Stimulated activated CD4-positive, alpha-beta T cell treated with anti-CD3 and anti-CD28 coated beads, Interleukin-4, amount 100 ng/mL, for 48 hours (primary cell): ENCODE measurements at places on chromosomes 2 and 18.

DNA sequence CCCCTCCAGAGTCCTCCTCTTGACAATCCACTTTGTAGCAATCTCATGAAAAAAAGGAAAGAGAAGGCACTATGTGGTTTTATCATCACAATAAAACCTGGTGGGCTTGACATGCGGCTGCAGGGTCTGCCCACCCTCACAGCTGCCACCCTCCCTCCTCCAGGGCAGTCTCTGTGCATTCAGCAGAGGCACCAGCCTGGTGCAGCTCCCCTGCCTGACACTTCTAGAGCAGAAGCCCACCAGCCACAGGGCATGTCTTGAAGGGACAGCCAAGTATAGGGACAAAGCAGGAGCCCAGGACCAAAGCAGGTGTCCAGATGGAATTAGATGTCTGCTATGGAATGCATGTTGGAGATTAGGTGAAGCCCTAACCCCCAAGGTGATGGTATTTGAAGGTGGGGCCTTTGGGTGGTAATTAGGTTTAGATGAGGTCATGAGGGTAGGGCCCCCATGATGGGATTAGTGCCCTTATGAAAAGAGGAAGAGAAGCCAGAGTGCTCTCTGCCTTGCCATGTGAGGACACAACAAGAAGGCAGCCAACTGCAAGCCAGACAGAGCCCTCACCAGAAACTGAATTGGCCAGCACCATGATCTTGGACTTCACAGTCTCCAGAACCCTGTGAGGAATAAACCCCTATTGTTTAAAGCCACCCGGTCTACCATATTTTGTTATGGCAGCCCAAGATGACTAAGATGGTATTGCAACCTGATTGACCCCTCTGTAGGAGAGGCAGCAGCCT, 86.9 kb downstream of the MCFD2 start:
- DNase-seq = no peak

DNA sequence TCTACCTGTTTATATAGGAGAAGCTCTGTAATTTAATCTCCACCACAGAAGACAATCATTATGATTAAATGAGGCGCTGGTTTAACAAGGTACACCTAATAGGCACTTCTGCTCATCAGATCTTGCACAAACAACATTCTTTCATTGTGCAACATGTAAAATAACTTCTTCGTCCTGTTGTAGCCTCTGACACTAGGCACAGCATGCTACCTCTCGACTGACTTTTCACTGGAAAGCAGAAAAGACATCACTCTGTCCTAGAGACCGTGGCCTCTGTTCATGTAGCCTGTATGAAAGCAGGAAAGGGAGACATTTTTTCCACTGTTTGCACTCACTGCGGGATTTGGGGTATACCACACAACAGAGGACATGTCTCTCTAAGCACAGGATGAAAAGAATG, 316.5 kb downstream of the IRS1 start:
- no peak for DNase-seq

DNA sequence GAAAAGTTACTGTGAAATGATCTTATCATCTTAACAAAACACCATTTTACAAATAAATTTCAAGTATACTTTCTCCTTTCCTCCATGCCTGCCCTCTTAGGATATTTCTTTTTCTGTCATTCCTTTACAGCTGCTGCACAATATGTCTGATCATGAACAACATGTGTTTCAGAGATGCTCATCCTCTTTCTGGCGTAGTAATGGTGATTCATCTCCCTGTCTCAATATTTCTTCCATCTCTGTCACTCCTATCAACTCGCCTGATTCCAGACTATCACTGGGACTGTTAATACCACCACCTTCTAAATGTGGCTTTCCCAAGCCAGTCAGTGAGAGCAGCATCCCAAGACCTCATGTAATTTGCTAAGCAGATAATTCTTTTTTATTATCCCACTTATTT, 290.5 kb downstream of the GULP1 start:
- DNase-seq = no peak

DNA sequence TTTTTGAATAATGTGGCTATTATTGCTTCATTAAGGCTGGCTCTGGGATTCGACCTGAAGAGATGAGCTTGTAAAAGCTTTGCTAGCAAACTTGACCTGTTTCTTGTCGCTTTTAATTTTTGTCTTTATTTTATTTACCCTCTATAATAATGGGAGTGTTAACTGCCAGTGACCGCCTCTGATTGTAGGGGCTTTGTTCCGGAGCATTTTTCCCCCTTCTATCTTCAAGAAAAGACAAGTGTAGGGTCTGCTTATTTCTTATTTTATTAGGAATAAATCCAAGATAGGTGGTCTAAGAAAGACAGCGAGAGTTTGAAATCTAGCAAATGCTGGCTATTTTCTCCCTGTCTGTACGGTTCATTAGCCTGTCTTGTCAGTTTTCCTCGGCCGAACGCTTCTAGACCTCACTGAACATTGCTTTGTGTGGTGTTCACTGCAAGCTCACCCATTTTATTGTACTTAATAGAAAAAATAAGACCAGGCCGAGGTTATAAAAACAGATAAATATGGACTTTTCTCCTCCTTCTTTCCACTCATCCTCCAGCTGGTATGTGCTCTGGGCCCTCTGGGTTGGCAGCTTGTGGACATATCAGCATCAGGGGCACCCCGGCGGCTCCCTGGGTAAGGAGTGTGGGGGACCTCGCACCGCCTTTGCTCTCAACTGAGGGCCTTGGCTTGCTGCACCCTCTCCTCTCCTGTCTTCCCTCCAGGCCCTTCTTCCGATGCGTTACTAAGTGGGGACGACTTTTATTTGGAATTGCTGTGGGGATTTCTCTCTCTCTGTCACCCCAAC, 8.5 kb downstream of the MEIS1 start:
- DNase-seq = no peak

- no peak for DNase-seq
These were observed 140.0 kb downstream of the ZEB2 start for GRCh38 chr2:144379851-144380311.

DNA sequence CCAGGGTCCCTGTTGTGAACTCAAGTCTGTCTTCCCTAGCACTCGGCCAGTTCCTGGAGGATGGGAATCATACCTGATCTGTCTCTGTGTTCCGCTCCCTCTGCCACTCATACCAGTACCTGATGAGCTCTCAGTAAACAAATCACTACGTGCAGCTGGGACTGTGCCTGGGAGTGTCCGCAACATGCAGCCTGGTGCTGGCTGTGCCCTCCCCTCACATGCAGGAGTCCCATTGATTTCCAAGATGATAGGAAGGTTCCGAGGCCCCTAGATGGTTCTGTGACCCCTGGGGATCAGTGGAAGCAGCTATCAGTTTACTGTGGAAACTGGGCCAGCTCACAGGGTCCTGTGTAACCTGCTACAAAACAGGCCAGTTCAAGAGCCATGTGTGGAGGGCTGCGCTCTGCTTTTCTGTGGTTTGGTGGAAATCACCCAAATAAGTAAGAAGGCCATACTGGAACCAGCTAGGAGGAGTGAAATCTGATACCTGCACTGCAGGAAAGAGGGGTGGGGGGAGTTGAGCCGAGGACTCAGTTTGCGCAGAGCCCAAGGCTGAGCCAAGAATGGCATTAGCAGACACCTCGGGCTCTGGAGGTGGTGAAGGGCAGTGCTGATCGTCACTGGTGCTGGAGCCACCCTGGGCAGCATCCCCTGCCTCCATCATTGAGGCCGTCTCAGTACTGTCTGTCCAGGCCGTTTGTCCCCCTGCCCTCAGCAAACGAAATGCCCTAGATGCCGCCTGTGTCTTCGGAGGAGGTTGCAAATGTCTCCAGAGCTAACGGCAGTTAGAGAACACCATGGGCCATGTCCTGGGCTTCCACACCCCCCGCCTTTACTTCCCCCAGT, 93.3 kb downstream of the KLHL29 start:
- no peak for DNase-seq

DNA sequence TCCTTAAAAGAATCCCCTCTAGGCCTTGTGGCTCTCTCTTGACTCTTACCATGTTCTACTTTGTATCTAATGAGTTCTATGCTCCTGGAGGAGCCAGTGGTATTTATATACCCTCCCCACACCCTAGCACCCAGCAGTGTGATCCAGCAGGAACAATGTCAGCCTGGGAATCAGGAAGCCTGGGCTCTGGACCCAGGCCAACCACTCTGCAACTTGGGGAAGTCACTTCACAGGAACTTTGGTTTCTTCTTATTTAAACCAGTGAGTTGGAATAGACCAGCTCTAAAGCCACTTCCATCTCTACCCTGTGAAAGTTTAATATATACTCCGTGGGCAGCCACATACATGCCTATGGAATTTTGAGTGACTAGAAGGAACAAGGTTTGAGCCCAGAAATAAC, 11.6 kb upstream of the SPTBN1 start:
- no peak for DNase-seq

GRCh38 chr18:44562986-44563385, 117.7 kb upstream of the SETBP1 start:
- DNase-seq = no peak

DNA sequence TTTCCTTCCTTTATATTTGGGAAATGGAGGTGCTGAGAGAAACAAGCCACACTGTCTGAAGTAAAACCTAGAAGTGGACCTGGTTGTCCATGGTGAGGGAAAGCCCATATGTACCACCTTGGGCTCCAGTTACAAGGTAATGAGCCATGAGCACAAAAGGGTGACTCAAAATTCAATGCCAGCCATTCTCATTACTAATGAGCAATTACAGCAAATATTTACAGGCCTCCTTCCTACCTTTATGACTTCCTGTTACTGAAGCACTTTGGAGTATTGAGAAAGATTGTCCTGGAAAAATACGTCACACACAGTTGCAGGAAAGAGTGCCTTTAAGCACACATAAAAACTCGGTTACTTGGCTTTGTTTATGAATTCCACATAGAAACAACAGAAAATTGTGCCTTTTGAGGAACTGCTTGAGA, 9.1 kb downstream of the EPAS1 start:
- no peak for DNase-seq

DNA sequence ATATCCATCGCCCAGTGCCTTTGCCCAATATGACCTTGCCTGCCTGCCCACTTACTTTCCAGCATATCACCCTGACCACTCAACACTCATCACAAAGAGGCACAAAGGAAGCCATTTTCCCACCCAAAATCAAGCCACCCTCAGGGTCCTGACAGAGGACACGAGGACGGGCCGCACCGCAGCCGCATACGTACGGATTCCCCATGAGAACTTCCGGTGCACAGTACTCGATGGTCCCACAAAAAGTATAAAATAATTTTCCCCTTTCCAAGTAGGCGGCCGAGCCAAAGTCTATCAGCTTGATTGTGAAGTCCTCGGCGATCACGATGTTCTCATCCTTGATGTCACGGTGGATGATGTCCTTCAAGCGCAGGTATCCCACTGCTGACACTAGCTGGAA, 10.0 kb upstream of the MTERF4 start:
- DNase-seq = no peak

DNA sequence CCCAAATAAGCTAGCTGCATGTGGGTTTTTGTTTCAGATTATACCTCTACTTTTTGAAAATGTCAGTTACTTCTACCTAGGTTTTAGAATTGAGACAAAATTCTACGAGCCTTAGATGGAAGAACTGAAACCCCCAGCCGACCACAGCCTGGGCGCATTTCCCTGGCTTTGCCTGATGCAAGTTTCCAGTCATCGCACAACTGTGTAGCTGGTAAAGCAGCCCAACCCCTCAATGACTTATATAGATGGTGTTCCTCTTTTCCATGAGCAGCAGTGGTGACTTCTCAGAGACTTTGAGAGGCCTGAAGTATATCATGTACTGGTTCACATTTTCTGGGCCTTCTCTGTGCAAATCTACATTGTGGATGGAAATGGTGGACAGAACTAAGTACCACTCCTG, 515.4 kb upstream of the RAB6C start:
- no peak for DNase-seq

- DNase-seq = no peak
These were observed 99.6 kb upstream of the ASB18 start for GRCh38 chr2:236363711-236364277.

DNA sequence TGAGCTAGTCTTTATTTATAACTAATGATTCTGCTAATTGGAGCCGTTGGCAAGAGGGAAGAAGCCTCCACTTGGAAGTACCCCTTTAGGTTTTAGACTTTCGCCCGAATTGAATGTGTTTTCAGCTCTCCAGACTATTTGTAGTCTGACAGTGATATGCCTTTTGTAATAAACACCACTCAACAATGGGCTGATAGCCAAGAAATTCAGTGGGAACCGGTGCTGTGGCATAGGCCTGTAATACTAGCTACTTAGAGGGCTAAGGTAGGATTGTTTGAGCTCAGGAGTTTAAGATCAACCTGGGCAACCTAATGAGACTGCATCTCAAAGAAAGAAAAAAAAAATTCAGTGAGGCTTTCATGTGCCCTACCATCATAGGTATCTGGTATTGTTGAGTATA, 13.6 kb upstream of the ZSCAN30 start:
- no peak for DNase-seq

DNA sequence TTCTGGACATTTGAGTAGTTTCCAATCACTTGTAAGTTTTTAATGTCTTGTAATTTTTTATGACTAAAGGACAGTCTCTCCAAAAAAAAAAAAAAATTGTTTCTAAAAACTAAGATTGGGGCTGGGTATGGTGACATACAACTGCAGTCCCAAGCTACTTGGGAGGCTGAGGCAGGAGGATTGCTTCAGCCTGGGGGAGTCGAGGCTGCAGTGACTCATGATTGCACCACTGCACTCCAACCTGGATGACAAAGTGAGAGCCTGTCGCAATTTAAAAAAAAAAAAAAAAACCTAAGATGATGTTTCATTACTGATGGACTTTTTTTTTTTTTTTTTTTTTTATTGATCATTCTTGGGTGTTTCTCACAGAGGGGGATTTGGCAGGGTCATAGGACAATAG, 34.4 kb upstream of the PKDCC start:
- DNase-seq = no peak

DNA sequence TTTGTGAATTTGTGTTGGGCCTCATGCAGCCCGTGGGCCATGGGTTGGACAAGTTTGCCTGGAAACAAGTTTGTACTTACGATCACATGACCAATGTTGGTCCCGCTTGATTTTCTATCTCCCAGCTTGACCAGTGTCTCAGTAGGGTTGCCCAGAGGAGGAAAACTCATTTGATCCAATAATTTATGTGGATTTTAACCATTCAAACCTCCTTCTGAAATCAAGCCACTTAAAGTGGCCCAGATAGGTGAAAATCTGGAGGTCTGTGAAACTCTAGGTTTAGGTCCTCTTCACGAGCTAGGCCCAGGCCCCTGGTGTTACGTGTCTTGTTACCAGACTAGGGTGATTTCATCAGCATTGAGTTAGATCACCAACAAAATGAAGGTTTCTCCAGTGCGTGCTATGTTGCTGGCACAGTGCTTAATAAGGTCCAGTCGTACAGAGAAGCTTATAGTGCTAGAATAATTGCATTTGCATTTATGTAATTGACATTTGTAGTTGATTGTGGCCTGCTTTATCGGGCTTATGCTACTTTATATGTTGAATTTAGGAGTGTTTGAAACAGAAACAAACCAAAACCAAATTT, 4.4 kb downstream of the ACTR2 start:
- DNase-seq = no peak

- DNase-seq = no peak
These were observed 338.8 kb downstream of the AGPS start for GRCh38 chr2:177731384-177731783.

- no peak for DNase-seq
These were observed 100.8 kb upstream of the ATP5MC3 start for GRCh38 chr2:175282300-175282699.
